ENCODE measurements at places on chromosomes 3 and 15. TPM values are rescaled to one million over a fixed set of nuclear protein-coding genes. Genes with fewer than 3 reads are reported as not detected.
A peak's percentile ranks its signal among the peaks of the same experiment; 100 is the strongest.

Gene SCG3
- 0.93 TPM for polyA plus RNA-seq

Gene SI
- not detected for polyA plus RNA-seq

Gene P2RY14
- 6.4 TPM for polyA plus RNA-seq

Gene CIDEC
- not detected for polyA plus RNA-seq

Gene PLSCR5
- not detected for polyA plus RNA-seq

Gene SAXO2
- 21.4 TPM for polyA plus RNA-seq

Gene WDR76
- polyA plus RNA-seq: 14.7 TPM

Gene REC114
- polyA plus RNA-seq: not detected

Gene CNTN3
- 47.3 TPM for polyA plus RNA-seq

Gene FRMD4B
- 73.9 TPM for polyA plus RNA-seq

Gene CAMK2N2
- polyA plus RNA-seq: 0.29 TPM

Gene SLC7A14
- 0.36 TPM for polyA plus RNA-seq

Gene SLC51A
- polyA plus RNA-seq: 7.2 TPM

Gene ZPLD1
- not detected for polyA plus RNA-seq

Gene IL20RB
- 1.0 TPM for polyA plus RNA-seq

Gene DUOXA1
- 0.65 TPM for polyA plus RNA-seq

DNA sequence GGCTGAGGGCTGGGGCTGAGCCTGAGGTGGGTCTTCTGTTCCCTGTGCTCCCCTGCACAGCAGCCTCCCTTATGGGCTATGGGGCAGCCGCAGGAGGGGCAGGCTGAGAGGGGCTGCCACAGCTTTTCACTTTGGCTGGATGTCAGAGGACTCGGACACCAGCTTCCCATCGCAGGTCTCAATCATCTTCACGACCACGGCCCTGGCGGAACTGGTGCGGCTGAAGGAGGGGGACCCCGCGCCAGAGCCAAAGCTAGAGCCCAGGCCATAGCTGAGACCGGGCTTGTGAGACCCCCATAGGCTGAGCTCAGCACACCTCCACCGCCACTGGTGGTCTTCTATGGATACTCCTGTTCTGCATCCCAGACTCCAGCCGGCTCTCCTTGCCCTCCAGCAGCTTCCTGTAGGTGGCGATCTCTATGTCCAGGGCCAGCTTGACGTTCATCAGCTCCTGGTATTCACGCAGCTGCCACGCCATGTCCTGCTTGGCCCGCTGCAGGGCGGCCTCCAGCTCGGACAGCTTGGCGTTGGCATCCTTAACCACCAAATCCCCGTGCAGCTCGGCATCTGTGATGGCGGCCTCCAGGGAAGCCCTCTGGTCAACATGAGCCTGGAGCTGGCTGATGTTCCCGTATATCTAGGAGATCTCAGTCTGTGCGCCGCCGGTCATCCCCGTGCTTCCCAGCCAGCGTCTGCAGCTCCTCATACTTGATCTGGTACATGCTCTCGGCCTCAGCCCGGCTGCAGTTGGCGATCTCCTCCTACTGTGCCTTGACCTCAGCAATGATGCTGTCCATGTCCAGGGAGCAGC is 181.7 kb upstream of the SYNPR start:
- DNase-seq: no peak

- no peak for DNase-seq
Measured at GRCh38 chr3:189340680-189341460, 169.1 kb downstream of the TPRG1 start.

- DNase-seq: no peak
Measured at GRCh38 chr3:114510201-114510600, 216.4 kb downstream of the TIGIT start.

- DNase-seq: no peak
Measured at GRCh38 chr3:27721717-27722564, at the start of gene EOMES. TSS of gene EOMES (minus strand) at chr3:27722323. CDS start at chr3:27722294, 29 bp downstream.

DNA sequence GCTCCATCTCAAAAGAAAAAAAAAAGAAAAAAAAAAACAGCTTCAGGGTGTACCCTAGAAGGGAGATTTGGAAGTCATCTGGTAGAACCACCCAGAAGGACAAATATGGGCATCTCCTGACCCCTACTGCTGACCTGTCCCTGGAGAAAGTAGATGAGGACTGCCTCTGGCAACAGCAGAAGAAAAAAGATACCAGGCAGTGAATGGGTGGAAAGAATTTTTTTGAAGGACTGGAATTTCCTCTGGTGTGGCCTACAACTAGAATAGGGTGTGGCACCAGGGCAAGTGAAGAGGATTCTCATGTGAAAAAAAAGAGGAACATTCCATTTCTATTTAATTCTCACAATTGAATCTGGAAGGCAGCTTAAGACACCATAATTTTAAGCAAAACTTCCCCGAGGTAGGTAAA is 3.1 kb downstream of the ANXA2 start:
- no peak for DNase-seq

DNA sequence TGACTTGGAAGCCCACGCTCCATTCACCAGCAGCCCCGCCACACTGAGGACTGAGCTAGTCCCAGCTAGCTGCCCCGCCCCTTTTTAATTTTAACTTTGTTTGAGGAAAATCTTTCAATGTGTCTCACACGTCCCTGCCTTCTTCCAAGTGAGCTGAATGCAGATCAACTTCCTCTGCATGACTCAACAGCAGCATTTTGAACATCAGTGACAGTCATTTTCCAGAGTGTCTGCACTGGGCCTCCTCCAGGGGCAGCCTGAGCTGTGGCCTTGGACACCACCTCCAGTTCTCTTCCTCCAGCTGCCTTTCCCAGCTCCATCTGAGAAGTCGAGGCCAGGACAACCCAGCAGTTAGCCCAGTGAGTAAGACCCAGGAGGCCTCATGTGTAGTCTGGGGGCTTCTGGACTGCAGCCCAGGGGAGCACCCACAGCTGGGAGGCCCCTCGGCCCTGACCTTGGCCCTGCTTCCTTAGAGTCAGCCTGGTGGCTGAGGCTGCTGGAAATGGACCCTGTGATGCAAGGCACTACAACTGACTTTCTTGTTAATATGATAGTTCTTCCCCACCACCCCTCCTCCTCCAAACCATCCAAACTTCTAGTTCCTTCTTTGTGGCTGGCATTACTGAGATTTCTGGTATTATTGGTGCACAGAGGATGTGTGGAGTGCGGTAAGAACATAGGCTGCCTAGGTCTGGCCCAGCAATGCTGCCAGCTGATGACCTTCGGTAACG is 21.4 kb upstream of the ESYT3 start:
- no peak for DNase-seq

DNA sequence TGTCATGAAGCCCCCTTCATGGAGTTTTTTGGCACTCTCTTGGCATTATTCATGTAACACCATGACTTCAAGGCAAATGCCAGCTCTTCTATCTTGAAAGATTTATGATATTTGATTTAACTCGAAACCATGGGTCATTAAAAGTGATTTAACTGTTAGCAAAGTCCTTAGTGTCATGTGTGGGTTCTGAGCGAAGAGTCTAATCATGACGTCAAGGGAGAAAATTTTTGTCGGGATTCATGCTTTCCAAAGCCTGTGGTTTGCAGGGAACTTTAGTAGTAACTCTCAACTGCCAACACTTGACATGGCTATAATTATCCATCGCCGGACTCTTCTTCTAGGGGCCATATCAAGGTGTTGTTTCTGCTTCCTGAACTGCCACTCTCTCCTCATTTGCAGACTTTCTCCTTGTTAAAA is 11.5 kb downstream of the GXYLT2 start:
- no peak for DNase-seq

DNA sequence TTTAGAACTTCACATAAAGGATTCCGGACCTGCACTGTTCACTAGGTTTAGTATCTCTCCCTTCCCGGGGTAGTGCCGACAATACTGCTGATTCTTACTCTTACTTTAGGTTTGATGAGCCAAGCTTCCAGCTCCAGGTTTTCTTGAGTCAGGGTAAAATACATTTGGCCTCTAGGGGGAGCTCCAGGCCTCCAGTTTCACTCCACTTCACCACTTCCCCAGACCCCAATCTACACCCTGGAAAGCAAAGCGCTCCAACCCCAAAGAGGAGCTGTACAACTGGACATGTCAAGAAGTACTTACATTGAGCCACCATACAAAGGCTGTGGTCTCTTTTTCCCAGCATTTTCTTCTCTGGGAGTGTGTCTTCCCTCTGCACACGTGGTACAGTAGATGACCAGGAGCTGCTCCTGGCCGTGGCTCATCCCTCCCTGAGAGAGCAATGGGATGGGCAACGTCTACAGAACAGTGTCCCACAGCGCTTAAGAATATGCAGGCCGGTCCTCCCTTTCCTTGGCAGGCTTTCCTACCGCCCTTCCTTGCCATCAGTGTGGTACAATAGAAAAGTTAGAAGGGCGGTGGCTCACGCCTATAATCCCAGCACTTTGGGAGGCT is 93.9 kb upstream of the CCDC80 start:
- DNase-seq: peak; percentile 9

GRCh38 chr3:195557322-195557721 is 14.2 kb upstream of the PPP1R2 start:
- DNase-seq: no peak

DNA sequence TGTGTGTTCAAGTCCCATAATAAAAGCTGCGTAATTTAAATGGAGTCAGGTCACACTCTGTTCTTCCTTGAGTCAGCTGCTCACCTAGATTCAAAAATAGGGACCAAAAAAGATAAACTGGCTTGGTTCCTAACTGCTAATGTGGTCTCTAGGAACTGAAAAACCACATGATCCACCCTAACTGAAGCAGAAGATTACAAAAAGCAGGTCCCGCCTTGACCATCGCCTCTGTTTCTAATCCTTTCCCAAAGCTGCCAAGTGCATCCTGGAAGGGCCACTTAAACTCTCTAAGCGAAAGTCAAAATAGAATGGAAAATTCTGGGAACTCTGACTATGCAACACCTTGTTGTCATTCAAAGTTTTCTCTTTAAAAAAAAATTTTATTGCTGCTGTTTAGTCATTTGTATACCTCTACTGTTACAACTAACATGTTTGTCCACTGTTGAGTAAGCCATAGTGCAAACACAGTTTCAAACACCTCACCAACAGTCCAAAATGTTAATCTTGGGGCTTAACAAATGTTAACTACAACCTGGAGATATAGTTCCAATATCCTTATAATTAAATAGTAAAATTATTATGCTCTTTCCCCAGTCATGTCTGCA is 88.9 kb upstream of the THBS1 start:
- no peak for DNase-seq

- DNase-seq: no peak
Measured at GRCh38 chr3:32373276-32373675, 18.4 kb upstream of the CMTM7 start.

DNA sequence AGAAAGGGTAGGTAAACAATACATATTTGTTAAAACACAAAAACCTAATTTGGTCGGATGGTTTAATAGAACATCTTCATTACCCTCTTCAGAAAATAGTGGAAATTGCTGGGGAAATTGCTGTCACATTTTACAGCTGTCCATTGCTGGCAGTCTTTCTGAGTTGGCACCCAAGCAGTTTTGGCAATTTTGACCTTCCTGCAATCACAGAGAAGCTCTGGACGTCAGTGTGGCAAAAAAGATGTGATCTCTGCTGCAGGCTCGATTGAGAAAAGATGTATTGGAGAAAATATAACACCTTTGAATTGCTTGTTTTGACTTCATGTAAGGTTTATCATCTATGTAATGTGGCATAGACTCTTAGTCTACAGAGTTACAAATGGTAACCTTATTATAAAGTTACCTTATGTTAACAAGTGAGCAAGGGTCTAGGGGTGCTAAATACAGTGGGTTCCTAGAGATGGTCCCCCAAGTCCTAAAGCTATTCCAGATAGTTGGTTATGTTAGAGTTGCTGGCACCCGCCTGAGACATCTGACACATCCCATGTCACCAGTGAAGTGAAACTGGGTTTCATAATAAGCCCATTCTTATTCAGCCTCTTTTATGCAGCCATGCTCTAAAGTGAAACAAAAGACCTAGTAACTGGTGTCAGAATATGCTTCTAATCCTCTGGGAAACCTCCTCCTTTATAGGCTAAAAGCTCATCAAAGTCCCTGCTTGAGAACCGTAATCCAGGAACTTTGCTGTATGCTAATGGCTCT is 14.0 kb downstream of the UBE2E1 start:
- no peak for DNase-seq

DNA sequence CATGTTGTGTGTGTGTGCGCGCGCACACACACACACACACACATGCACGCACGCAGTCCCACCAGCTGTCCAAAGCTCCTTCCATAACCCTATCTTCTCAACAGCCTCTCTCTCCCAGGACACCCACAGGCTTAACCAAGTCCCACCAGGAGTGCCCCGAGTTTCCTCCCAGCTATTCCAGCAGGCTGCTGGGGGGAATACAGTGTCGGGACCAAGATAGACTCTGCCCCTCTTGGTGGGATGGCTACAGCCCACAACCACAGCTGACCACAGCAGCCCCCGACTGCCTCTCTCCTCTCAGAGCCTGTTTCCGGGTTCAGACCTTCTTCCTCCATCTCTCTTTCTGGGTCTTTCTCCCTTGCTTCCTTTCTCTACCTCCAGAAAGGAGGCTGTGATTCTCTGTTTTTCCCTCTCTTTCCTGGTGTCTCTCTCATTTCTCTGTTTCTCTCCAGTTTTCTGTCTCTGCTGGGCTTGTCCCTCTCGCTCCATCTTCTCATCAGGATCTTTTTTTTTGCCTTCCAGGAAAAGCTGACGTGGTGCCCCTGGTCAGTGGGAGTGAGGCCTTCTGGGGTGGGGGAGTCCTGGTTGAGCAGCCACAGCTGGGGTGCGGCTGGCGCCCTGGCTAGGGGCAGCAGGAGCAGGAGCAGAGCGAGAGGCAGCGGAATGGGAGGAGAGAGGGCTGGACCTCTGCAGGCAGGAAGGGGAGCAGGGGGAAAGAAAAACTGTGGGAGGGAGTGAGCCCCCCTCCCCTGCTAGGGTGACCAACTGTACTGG is 3.3 kb upstream of the ISLR start:
- peak; percentile 38 for DNase-seq

- DNase-seq: peak; percentile 92
Measured at GRCh38 chr15:64095795-64096667, at the start of gene SNX1. TSS of gene SNX1 (plus strand) at chr15:64095982. CDS start at chr15:64096014, 32 bp downstream.

DNA sequence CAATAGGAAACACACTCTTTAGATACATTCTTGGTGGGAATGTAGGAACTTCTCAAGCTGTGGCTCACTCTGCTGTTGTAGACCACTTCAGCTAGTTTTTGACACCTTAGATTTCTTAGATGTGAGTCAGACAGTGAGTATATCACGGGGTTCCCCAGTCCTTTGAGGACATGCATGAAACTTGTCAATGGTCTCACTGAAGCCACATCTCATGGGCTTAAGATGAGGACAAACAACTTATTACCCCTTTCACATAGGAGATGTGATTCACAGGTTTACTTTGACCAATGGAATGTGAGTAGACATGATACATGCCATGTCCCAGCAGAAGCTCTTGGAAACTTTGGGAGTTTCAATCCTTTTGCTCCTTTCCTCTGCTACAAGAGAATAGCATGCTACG is 325.5 kb downstream of the CHST2 start:
- DNase-seq: no peak

GRCh38 chr3:133138017-133138416 is 99.8 kb downstream of the TMEM108 start:
- no peak for DNase-seq

DNA sequence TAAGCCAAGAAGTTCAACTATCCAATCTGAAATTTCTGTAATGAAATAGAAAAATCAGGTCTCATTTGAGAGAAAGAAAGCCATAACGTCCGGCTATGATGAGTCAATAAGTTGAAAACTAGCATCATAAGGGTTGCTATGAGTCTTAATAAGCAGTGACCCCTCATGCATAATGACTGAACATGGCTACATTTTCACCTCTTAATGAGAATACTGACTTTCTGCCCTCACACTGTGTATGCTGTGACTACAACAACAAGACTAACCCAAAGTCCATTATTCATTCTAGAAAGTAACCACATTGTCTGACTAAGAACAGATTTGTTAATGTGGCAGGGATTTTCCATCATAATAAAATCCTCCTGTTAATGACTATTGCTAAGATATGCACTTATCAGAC is 884.0 kb upstream of the CADM2 start:
- no peak for DNase-seq

- DNase-seq: no peak
Measured at GRCh38 chr3:191555037-191555436, 94.1 kb downstream of the PYDC2 start.

Measured in right lung (tissue), 10 donors.